NCI-H1092 treated with DMSO at 0.1 percent for 48 hours (cell line): ENCODE measurements at places on chromosomes 1 and 21.

DNA sequence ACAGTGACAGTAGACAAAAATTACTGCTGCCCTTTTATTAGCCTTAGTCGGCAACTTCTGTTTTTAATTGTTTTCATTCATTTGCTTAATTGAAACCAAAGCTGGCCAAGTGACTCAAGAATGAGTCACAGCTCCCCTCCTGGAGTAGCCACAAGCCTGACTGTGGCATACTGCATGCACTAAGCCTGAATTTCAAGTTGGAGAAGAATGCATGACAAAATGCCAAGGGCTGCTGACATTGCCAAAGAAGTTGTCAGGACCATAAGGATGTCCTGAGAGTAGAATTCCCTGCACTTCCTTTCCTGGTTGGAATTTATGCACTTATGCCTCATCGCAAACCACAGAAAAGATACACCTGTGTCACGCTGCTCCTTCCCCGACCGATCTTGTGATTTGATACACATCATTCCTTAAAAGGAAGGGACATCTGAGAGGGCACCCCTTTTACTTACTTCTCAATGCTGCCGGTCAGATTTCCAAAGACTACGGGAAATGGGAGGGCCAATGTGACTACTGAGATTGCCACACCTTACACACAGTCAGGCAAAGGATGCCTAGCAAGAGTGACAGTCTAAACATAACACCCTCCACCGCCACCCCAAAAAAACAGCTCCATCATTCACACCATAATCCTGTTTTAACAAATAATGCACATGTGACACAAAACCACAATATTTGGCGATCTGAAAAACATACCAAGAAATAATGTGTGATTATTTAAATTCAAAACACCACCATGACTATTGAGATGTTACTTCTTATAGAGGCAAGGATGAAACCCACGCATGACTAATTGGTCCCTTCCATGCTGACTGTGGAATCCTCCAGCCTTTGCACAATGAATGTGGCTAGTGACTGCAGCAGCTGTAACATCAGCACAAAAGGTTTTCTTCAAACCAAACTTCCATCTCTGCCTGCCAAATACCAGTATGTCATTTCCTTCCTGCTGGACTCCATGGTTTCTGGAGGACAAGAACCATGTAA lies 28.2 kb downstream of the VAV3 start:
- DNase-seq, result no peak

GRCh38 chr1:158290321-158290844 lies 660 bp downstream of the CD1C start:
- no peak for DNase-seq

GRCh38 chr1:172324761-172325160 lies 95.7 kb upstream of the C1orf105 start:
- no peak for DNase-seq

DNA sequence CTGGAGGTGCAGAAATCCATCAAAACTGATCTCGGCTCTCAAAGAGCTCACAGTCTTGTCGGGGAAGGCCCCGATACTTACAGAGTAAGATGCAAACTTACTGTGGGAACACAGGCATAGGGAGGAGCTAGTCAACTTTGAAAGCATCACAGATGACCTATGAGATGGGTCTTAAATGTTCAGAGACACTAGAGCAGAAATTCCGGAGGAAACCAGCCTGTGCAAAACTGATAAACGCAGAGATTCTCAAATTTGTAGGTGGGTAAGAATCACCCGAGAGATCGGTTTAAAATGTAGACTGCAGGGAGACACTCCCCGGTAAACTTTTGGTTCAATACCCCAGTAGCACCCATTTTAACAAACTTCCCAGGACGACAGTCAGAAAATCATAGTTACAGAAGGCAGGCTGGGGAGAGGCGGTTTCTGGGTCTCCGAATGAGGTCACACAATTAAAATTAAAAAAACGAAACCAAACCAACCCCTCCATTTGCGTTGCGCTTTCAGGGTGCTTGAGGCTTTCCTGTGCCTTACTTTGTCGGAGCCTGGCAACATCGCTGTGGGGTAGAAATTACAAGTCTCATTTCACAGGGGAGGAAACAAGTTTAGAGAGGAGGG lies 755 bp upstream of the THRAP3 start:
- DNase-seq, result peak; percentile 51

DNA sequence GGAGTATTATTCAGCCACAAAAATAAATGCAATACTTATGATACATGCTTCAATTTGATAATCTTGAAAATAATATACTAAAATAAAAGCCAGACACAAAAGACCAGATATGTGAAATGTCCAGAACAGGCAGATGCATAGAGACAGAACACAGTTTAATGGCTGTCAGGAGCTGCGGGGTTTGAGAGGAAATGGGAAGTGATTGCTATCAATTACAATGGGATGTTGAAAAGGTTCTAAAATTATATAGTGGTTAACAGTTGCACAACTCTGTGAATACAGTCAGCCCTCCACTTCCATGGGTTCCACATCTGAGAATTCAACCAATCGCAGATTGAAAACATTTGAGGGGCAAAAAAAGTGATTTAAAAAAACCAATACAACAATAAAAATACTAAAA lies 54.0 kb downstream of the LTN1 start:
- no peak for DNase-seq

DNA sequence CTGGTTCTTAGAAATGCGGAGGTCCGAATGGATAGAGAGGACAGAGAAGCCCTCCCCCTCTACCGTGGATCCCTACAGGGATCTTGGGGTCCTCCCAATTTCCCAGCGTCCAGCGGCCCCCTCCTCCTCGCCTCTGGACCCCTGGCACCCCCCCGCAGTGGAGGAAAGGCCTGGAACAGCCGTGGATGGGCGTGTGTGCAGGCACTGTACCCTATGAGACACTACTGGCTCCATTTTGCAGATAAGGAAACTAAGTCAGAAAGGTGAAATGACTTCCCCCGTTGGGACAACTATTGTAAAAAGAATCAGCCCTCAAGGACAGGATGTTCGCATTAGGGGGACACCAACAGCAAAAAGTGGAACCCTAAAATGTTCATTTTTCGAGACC lies 931 bp upstream of the CLSTN1 start:
- DNase-seq, result no peak

GRCh38 chr1:26097696-26098095 lies 13.9 kb upstream of the PDIK1L start:
- no peak for DNase-seq

GRCh38 chr1:212488436-212489283 lies 55.9 kb downstream of the NENF start:
- DNase-seq, result no peak

DNA sequence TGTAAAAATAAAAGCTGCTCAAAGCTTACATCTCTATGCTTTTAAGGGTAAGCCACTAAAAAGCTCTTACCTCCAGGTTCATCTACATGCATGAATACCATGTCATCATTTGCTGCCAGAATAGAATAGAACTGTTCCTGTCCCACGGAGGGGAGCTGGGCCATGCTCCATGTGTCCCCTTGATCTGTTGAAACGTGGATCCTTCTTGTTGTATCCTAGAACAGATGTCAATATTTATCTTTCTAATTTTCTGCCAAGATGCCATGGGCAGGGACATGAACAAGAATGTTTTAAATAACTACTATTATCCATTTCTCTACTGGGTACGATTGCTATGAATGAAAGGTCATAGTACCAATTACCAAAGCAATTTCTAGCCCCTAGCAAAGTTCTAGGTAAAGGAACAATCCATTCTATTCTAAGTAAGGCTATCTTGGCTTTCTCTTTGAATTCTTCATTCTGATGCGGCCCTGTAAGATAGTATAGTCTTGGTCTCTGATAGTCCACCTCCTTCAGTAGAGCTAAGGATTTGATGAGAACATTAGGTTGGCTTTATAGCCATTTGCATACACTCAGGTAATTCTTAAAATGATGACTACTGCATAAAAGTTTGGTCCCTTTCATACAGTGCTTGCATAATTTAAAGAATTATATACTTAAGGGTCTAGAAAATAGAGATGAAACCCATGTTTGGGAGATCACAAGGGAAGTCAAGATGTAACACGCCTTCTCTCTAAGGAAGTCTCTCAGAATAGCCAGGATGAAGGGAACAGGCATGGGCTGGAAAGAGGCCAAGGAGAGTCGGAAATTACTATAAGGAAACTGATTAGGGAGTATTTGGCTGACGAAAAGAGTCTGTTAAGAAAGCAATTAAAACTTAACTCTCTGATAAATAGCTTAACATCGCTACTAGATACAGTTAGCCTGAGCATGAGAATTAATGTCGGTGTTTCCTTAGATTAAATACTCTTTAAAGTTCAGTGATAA lies 35.4 kb upstream of the MYBPHL start:
- DNase-seq, result no peak

GRCh38 chr1:116666187-116667077 lies 1.1 kb downstream of the IGSF3 start:
- no peak for DNase-seq

DNA sequence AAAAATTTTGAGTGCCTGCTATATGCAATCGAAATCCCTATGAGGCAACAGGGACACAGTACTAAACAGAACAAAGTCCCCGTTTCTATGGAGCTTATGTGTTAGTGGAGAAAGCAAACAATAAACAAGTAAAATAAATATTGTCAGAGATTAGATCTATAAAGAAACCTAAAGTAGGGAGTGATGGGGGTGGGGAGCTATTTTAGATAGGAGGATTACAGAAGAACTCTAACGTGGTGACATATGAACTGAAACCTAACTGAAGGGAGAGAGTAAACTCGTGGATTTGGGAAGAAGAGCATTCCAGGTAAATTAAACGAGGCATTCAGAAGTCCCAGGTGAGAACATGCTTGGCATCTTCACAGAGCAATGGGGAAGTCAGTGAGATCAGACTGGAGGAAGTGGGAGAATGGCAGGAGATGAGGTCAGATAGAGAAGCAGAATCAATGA lies 154.5 kb downstream of the DENND1B start:
- DNase-seq, result no peak

- DNase-seq, result no peak
Observed at GRCh38 chr1:29679828-29680558, 443.7 kb downstream of the PTPRU start.

DNA sequence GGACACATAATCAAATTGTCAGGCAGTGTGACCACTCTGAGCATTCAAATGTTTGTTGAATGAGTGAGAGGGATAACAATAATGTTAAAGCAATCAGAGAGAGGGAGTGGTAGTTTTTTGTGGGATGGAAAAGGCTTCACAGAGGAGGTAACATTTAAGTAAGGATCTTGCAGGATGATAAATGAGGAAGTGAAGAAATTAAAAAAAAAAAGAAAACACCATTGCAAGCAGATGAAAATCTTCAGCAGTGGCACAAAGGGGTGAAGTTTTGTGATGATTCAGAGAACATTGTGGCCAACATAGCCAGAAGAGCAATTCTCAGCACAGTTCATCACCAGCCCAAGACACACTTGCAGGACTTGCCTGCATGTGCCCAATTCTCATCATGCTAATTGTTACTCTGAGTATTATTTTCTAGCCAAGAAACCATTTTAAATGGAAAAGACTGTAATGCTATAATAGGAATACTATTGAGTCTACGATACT lies 35.0 kb downstream of the OVGP1 start:
- DNase-seq, result no peak

DNA sequence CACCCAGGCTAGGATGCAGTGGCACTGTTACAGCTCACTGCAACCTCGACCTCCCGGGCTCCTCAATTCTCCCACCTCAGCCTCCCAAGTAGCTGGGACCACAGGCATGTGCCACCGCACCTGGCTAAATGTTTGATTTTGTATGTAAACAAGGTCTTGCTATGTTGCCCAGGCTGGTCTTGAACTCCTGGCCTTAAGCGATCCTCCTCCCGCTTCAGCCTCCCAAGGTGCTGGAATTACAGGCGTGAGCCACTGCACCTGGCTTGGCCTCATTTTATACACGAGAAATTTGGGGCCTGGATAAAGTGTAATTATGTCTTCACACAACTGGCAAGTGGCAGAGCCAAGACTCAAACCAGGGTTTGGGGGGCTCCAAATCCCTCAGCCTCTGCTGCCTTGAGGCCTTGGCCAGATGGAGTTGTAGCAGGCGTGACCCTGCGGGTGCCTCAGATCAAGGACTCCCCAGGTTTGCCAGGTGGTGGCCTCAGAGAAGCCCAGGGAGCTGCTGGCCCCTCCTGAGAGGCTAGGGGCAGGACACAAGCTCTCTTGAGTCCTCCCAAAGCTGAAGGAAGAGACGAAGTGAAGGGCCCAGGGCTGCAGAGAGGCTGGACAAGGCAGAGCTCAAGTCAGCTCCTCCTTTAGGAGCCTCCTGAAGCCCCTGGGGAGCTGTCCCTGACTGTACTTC lies 61.7 kb downstream of the MDM4 start:
- DNase-seq, result no peak

DNA sequence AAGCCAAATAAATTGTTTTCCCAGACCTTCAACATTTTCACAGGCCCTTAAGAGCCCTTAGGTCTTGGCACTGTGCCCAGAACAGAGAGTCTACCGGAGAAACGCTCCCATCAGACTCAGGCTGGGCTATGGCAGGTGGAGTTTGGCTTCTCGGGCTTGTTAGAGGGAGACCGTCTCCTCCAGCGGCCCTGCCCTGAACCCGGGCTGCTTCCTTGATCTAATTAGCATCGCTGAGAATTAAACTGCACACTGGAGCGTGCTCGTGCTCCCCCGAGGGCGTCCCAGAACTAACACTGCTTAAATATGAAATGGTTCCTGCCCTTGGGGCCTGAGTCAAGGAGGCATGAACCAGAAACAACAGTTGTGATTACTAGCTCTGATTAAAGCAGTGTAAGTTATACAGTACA lies 634.4 kb downstream of the MATN1 start:
- DNase-seq, result peak; percentile 99

DNA sequence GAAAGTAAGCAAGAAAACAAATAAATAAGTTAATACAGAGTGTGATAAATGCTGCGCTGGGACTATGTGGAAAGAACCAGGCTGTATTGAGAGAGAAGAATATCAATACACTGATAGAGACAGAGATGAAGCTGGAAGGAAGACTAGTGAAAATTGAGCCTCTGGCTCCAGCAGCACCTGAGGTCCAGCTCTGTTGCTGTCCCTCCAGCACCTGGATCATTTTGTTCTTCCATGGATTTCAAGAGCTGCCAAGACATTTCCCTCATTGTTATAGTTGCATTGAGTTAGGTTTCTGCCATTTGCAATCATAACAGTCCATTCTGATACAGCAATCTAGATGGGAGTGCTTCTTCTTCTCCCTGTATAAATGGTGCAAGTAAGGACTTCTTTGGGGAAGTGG lies 242.7 kb upstream of the FGGY start:
- DNase-seq, result no peak

DNA sequence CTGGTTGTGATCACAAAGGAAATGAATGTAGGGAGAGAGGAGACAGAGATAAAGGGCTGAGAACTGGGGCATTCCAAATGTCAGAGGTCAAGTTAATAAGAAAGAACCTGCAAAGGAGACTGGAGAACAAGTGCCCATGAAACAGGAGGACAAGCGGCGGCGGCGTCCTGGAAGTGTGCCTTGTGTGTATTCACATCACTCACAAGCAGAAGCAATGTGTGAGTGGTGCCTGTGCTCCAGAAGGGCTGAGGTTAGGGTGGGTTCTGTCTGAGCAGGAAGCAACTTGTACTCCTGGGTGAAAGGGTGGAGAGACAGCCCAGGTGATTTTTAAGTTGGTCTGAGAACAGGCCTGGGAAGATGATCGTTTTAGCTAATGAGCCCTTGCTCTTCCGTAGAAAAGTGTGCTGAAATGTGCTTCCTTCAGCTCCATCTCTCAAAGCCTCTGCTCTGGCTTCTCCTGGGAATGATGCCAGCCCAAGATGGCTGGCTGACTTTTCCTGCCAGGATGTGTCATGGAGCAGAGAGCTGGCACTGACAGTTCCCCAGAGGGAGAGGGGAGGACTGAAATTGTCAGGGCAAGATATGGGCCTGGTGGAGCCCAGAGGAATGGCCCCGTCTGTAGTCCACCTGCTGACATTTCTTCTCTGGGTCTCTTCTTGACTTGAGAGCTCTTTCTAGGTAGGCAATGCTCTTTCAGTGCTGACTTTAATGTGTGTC lies 25.1 kb upstream of the PLEKHA6 start:
- peak; percentile 18 for DNase-seq

GRCh38 chr1:76587212-76587611 lies 280.1 kb upstream of the ST6GALNAC5 start:
- peak; percentile 36 for DNase-seq
